Kasumi-1 (cell line): ENCODE measurements at places on chromosomes 11 and 22.

DNA sequence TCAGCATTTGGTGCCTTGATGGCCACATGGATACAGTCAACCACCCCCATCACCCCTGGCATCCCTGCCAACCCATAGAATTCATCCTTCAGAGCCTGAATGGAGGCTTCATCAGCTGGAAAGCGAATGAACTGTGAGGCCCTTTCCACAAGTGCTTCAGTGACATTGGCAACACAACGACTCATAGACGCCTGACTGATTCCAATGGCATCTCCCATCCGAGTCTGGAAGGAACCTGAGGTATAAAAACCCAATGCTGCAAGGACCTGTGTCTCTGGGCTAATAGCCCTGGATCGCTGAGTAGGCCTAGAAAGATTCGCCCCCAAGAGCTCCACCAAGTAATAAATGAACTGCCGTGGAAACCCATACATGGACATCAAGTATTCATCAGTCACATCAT lies 1.3 kb downstream of the HARBI1 start:
- DNase-seq = no peak

GRCh38 chr22:24134090-24134846 lies 47.0 kb upstream of the SUSD2 start:
- peak; percentile 93 for DNase-seq

- peak; percentile 90 for DNase-seq
Measured at GRCh38 chr22:39013942-39014722, at the start of gene APOBEC3C. TSS of gene APOBEC3C (plus strand) at chr22:39014257. CDS start at chr22:39014363, 106 bp downstream.

GRCh38 chr11:925158-925495 lies 543 bp upstream of the AP2A2 start:
- DNase-seq = no peak

- no peak for DNase-seq
Measured at GRCh38 chr11:13663631-13664071, 4.8 kb upstream of the FAR1 start.

DNA sequence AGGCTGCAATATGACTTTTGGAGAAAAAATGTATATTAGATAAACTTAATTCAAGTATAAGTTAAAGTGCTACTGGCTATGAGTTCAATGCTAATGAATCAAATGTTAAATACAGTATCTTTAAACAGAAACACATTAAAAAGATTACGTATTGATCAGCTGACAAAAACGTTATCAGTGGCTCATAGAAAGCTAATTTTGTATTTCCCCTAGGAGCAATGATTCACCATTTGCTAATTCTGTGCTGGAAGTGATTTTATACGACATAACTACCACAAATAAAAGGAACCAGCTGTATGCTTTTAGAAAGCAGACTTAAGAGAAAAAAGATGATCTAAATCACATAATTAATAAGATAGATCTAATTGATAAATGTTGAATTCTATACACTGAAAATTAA lies 43.6 kb downstream of the MRE11 start:
- no peak for DNase-seq

- no peak for DNase-seq
Measured at GRCh38 chr11:107830915-107831540, 27.6 kb downstream of the SLC35F2 start.

DNA sequence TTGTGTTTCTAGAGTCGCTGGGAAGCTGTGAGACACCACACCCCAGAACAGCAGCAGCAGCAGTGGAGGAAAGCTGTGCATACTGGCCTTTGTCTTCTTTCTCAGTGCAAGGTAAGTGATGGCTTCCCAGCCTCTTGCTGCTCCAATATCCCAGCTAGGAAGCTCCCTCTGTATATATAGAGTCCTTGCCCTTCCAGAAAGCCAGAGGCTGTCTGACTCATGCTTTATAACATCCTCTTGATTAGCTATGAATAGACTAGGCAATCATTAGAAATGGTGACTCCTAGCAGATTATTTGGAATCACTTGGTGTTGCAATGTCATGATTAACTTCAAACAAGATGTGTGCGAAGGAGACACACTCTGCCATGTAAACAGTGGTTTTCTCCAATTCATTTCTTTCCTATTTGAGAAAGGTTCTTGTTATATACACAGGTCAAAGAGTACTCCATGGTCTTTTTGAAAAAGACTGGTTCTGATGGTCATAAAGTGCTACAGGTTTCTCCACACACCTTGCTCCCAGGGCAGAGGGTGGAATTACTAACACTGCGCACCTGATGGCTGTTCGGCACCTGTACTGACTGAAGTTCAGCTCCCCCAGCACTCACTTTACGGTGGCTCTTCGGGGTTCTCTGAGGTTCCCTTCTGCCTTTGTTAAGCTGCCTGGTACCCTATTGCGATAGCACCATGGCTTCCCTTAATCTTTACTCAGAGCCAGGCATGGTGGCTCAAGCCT lies at the start of gene MMP1:
TSS of gene MMP1 (minus strand) at position 149 of the 735 bp plus-strand sequence. CDS start at position 81, 68 bp downstream.
- no peak for DNase-seq

DNA sequence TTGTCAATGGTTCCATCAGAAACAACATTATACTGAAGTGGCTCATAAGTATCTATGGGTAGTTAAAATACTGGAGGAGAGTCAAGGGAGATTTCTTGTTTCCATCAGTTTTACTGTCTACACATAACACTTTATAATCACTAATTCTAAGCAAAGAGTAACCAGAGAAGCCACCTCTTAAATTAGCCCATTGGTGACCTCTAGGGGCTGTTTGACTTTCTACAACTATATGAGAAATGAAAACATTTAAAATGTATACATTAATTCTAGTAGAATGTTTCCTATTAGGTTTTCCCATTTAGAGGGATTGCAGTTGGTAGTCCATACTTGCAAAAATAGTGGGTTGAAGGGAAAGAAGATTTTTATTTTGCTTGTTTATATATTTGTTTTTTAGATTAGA lies 504.3 kb downstream of the FAM181B start:
- peak; percentile 65 for DNase-seq

DNA sequence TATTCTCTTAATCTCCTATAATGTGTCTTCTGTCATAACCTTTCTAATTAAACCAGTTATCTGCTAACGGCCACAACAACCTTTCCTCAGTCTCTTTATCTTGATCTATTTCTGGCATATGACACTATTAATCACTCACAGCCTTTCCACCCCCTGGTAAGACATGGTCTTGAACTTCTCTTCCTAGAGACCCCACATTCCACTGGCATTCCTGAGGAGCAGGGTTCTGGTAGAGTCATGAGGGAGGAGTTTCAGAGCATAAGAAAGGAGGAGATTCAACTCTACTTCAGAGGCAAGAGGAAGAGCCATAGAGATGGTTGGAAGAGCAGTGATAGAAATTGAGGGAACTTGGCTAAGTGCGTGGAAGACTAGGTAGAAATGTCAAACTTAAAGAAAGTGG lies 325.6 kb downstream of the BLID start:
- DNase-seq = no peak

DNA sequence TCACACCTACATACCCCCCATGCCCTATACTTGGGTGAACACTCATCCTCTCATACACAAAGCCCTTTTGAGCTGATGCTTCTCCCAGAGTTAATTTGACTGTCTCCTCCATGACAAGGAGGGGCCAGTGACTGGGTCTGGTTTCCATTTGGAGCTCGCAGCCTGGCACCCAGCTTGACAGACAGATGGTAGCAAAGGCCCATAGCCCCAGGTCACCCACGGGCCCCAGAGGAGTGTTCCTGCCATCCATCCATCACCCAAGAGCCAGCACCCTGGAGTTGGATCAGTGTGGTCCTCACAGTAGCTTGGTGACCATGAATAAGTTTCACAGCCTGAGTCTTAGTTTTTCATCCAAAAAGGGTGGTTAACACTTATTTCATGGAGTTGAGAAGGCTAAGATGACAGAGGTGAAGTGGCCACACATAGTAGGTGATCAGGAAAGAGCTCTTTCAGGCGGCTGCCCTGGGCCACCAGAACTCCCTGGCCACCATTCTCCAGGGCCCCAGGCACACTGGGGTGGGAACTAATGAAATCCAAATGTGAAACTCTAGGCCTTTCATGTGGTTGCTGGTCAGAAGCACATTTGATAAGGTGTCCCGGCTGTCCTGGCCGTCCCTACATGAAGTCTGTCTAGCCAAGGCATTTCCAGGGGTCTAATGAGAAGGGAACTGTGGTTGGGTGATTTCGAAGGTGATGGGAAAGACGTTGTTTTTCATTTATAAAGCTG lies 42.4 kb downstream of the LIF start:
- no peak for DNase-seq

- DNase-seq = peak; percentile 29
Measured at GRCh38 chr11:47955061-47955755, 25.2 kb upstream of the PTPRJ start.

DNA sequence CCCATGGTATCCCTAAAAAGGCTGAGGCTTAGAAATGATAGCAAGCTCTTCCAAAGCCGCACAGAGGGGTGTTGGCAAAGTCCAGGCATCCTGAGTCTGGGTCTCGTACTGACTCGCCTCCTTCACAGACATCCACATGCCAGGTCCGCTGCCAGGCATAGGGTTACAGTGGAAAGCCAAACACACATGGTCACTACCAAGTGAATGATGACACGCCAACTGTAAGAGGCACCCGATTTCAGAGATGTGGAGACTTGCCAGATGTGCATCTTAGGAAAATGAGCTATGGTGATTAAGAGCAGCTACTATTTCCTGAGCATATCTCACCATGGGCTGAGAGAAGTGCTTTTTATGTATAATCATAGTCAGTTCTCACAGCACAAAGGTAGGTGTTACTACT lies 314.9 kb downstream of the MIAT start:
- no peak for DNase-seq

DNA sequence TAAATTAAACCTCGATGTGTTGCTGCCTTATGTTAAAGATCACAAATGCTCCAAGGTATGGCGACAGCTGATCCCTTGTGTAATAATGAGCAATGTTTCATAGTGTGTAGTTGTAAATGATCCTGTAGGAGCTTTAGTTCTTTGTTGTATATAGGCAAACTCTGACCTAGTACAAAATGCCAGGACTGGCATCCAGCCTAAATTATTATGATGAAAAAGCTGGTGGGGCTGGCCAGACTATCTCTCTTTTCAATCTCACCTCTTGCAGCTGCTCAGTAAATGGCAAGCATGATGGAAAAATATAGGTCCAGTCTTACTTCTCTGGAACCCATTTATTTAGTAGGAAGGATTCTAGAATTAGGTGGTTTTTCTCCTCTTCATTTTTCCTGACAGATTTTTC lies 345.1 kb upstream of the C11orf87 start:
- DNase-seq = no peak

GRCh38 chr11:8717876-8718753 lies 35.5 kb downstream of the RPL27A start:
- DNase-seq = no peak

- DNase-seq = no peak
Measured at GRCh38 chr11:100776212-100776896, 89.3 kb downstream of the ARHGAP42 start.

- no peak for DNase-seq
Measured at GRCh38 chr11:13479688-13480087, 16.1 kb downstream of the PTH start.

DNA sequence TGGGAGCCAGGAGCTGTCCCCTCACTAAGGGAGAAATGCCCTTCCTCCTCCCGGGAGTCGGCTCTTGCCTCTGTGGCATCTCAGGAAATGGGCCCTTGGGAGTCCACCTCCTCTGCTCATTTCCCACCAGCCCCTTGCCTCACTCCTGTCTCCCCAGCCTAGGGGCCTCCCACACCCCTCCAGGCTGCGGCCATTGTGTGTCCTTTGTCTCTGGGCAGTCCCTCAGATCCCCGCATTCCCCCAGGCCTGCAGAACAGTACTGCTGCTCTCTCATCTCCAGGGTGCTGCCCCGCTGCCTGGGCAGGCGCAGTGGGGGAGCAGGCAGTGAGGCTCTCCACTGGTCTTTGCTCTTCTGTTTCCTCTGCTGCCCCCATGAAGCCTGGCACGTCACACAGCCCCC lies 25.0 kb downstream of the ADA2 start:
- no peak for DNase-seq

GRCh38 chr22:29831958-29832357 lies 6.1 kb downstream of the ASCC2 start:
- DNase-seq = no peak

- DNase-seq = peak; percentile 31
Measured at GRCh38 chr22:25334162-25334490, 114.7 kb downstream of the CRYBB2 start.

DNA sequence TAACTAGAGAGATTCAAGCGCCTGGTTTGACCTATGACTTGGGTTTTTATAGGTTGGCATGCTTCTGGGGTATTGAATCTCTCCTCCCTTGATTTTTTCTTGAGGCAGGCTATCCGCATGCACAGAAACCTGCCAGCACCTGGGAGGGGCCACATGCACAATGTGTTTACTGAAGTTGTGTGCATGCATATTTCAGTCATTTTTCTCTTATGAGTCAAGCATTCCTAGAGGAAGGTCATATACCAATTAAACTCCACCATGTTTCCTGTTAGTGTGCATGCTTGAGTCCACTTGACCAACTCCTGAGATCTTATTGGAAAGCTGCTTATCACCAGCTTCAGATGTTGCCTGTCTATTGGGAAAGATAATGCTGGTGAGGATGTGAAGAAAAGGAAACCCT lies 1718.4 kb downstream of the LRRC4C start:
- DNase-seq = no peak

DNA sequence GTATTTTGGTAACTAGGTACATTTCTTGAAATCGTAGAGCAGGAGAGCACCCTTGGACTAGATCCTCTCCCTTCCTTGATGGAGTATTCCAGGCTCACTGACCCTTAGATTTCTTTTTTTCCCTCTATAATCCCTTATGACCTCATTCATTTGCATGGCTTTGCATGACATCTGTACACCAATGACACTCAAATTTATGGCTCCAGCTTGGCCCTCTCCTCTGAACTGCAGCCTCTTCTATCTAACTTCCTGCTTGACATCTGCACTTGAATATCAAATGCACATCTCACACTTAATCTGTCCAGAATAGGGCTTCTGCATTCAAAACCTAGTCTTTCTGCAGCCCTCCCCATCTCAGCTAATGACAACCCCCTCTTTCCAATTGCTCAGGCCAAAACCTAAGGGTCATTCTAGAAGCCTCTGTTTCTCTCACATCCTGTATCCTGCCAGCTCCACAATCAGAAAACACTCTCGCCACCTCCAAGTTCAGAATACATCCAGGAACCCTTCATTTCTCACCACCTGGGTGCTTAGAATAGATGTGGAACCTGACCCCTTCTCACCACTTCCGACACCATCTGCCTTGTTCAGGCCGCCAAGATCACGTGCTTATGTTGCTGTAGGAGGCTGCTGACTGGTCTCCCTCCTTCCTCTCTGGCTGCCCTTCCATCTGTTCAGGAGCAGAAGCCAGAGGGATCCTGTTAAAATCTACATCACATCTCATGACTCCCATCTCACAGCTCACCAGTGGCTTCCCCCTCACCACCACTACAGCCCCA lies 138.9 kb upstream of the MTNR1B start:
- no peak for DNase-seq

DNA sequence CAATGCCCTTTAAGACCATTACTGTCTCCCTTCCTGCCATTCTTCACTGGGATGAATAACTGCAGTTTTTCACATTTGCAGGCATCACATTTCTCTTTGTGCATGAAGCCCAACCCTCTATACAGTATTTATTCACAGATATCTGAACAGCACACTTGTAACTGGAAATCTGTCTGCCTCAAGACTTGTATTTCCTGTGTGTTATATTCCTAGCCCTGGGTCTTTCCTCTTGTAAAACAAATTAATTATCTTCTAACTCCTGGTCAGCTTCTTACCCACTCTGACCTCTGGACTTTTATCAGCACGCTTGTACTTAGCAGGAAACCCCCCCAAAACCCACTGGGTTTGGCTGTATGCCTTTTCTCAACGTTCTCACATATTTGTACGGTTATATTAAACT lies 2.0 kb downstream of the CSRP3 start:
- DNase-seq = no peak

GRCh38 chr11:125162743-125163142 lies 1.8 kb upstream of the PKNOX2 start:
- no peak for DNase-seq

- no peak for DNase-seq
Measured at GRCh38 chr11:120589376-120589775, 77.8 kb downstream of the GRIK4 start.

- DNase-seq = no peak
Measured at GRCh38 chr11:22597062-22597461, 28.6 kb downstream of the FANCF start.
